Cortex of kidney (tissue), 1 donor: ENCODE measurements at places on chromosomes 6 and 20.

GRCh38 chr20:6735942-6736845 lies 31.3 kb upstream of the BMP2 start:
- DNase-seq: no peak

DNA sequence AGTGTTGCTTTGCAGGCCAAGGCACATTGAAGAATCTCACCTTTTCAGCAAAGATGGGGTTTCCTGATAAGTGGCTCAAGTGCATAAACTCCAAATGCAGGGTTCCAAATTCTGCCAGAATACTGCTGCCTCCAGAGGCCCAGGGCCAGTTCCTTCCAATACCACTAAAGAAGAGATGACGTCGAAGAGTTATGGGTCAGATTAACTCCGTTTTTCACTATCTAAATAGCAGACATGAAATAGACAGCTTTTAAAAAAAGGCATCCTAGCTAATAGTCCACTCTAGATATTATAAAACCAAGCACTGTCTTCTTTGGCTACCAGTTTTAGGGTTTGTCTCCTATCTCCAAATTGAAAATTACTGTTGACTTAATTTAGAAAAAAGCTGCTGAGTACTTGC lies 126.3 kb upstream of the FAM184A start:
- DNase-seq: no peak

DNA sequence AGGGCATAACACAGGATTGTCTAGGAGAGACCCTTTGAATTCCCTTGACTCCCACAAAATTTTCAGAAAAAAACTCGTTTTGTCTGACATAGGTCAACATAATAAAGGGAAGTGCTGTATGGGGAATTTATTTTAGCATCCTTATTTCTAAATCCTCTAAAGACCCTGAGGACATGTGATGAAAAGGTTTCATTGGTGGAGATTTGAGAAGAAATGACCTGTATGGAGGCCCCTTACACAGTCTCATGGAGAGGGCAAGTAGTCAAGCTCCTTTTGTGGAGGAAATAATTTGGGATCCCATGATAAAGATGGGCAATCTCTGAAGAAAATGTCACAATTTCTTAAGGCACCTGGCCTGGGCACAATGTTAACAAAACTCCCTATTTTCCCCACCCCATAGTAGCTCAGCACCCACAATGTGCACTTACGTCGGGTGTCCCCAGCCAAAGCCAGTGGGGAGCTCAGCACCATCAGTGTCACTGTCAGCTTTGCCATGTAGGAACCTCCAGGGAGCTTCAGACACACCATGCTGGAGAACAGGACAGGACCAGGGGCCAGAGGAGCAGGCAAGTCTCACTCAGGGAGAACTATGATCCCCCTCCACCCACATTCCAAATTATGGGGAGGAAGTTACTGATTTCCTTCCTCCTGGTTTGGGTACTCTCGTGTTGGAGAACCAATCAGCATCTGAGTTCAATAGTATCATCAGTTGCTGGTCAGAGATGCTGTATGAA lies at the start of gene HLA-DRB5:
TSS of gene HLA-DRB5 (minus strand) at position 591 of the 734 bp plus-strand sequence. CDS start at position 528, 63 bp downstream.
- DNase-seq: no peak

GRCh38 chr6:128305228-128305627 lies 215.2 kb downstream of the PTPRK start:
- DNase-seq: no peak

GRCh38 chr6:83265384-83265783 lies 72.2 kb downstream of the RWDD2A start:
- no peak for DNase-seq

- DNase-seq: no peak
Measured at GRCh38 chr6:17865798-17866725, 121.4 kb downstream of the KIF13A start.

- DNase-seq: no peak
Measured at GRCh38 chr6:1363729-1364572, 25.4 kb upstream of the FOXF2 start.

- no peak for DNase-seq
Measured at GRCh38 chr6:5782783-5783547, 223.8 kb downstream of the NRN1 start.
